ENCODE measurements at places on chromosomes 5 and 9.

DNA sequence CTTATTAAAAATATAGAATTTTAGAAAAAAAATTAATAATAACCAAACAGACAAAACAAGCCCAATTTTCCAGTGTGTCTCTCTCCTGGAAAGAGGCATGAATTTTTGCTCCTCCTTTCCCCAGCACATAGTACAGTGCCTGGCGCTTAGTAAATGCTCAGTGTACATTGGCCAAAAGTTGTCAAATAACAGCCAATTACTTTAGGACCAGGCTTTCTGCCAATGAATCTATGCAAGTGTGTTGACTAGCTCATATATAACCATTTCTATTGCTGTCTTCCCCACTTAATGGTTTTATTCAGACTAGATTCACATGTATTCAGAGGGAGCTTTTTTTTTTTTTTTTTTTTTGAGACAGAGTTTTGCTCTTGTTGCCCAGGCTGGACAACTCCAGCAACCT lies 120.1 kb upstream of the CD180 start:
- no peak for DNase-seq

DNA sequence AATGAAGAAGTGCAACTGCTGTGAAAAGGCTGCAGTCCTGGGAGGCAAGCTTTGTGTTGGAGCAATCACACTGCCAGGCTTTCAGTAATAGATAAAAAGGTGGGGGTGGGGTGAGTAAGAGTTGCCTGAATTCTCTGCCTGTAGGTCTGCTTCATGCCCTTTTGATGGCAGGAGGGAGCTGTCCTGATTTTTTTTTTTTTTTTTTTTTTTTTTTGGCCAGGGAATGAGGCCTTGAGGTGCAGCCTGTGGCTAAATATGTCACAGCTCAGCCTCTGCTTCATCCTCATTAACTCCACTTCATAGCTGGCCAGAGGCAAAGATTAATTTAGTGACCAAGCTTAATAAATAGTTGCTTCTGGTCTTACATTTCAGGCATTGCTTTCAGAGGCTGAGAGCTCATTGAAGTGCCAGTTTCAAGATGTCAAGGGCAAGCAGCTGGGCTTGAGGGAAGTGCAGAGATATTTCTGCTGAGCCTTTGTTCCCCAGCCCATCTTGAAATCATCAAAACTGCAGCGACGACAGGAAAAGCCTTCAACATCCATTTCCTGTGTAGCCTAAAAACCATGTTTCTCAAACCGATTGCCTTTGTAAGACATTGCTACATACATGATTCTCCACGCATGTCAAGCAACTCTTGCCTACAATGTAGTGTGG lies 134.7 kb downstream of the MACIR start:
- peak; percentile 22 for DNase-seq

GRCh38 chr5:89303033-89303480 lies 420.1 kb upstream of the MEF2C start:
- DNase-seq, result peak; percentile 90

DNA sequence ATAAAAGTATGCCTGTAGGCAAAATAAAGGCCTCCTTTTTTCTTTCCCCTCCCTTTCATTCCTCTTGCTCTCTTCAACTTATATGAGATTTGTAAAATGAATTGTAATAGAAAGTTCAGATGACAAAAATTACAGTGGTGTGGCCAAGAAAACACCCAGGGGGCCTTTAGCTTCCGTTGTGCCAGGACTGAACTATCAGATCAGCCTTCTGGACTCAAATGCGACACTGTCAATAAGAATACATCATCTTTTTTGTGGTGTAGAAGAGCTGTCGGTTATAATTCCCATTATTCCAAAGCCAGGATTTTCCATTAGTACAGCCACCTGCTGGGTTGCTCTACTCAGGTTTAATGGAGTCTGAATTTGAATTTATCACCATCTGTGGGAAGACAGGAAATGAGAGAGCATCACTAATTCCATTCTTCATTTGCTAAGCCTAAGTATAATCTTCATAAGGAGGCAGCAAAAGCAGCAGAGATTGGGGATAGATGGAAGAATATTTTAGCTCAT lies 443.4 kb downstream of the ANXA1 start:
- no peak for DNase-seq

DNA sequence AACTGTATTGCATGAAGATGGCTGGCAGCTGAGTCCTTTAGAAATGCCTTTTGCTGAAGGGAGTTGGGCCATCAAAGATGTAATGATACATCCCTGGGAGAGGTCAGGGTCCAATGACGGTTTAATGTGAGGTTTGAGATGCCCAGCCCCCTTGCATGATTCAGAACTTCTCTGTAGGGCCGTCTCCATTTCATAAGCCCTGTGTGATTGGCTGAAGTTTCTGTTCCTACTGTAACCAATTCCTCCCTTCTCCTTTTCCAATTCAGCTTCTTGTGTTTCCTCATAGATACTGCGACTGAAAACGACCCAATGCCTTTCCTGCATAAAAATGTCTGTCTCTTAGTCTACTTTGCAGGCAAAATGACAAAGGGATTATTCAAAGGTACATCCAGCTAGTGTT lies 47.9 kb upstream of the ST8SIA4 start:
- DNase-seq, result no peak

GRCh38 chr9:70761139-70761670 lies 346.7 kb upstream of the KLF9 start:
- DNase-seq, result no peak

DNA sequence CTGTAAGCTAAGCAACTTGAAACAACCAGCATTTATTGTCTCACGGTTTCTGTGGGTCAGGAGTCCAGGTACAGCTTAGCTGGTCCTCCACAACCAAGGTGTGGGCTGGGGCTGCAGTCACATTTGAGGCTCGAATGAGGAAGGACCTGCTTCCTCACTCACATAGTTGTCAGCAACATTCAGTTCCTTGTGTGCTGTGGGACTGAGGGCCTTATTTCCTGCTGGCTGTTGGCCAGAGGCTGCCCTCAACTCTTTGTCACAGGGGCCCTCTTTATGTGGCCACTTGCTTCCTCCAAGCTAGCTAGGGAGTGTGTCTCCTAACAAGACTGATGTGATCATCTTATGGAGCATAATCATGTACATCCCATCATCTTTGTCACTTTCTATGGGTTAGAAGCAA lies 29.2 kb upstream of the SEMA4D start:
- no peak for DNase-seq

GRCh38 chr9:18979367-18979766 lies 53.6 kb downstream of the SAXO1 start:
- DNase-seq, result no peak

DNA sequence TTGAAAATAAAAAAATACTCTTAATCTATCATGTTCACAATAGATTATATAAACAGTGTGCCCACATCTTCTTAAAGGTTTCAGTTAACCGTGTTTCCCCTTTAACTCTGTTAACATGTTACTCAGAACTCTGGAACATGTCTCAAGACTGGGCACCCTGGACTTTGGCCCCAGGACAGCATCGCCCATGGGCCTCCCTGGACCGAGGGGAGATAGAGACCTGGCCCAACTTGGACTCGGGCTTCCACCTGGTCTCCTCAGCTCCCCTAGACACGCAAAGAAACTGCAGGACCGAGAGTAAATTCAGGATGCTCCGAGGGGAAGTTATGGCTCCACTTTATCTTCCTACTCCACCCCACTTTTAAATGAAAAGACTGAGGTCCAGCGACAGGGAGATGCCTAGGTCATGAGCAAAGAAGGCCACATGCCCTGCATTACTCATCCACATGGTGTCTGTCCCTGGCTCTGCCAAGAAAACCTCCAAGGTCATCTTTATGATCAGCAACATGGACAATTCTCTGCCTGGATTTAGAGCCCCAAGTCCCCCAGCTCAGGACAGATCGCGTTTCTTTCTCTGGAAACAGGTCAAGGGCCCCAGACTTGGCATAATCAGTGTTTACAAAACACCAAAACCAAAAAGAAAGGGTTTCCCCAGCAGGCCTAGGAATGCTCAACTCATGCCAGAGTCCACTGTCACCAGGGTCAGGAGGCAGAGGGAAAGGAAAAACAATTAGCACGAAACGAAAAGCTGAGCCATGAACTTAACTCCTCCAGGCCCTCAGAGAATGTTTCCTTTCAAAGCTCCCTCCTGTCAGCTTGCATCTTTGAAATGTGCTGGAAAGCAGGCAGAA lies 17.4 kb downstream of the GPX3 start:
- no peak for DNase-seq

DNA sequence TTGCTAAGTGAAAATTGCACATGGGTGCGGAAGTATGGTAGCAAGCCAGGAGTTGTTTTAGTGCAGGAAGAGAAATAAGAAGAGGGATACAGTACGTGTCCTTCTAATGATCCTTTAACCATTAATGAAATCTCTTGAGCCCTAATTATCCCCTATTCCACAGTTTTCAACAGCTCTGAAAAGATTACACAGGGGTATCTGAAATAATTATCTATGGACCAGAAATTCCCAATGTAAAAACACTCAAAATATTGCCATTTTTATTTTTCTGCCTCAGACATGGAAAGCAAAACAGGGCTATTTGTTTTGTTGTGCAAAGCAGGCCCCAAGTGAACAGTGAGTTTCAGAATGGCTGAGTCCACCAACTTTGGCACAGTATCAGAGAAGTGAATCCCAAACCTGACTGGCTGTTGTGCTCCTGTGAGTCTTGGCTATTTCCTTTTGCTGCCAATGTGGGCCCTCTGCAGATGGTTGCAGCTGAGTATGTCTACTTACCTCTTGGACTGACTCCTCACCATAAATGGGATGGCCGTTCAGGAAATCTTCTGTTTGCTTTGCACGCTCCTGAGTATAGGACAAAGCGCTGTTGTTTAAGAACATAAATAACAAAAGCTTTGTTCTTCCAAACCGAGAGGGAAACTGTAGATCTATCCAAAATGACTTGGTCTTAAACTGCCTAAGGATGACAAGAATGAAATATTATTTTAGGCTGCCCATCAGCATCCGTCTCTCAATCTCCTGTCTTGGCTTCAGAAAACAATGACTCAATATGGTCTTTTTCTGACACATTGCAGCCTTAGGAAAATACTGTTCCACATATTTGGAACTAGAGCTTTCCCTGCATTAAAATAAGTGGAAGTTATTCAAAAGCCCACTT lies 204.1 kb downstream of the DEPDC1B start:
- DNase-seq, result no peak

GRCh38 chr5:159837860-159838259 lies 78.4 kb upstream of the ADRA1B start:
- no peak for DNase-seq

GRCh38 chr5:115433918-115434317 lies 110.7 kb downstream of the FEM1C start:
- DNase-seq, result peak; percentile 12

- DNase-seq, result no peak
These were observed 73.7 kb downstream of the SHB start for GRCh38 chr9:37995348-37995737.

DNA sequence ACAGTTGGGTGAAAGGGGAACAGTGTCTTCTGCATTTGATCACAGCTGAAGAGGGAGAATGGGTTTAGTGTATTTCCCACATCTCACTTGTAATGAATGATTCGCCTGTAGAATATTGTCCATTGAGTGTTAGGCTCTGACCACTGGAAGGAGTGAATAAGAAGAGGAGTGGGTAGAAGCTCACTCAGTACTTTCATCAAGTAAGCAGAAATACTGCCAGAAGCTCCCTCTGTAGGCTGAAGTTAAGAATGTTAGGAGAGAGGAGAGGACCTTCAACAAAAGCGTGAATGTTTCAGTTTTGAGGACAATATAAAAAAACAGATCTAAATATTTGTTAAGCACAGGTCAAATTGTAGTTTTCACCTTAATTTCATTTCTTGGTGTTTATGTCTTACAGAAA lies 27.5 kb downstream of the FSD1L start:
- peak; percentile 8 for DNase-seq

- no peak for DNase-seq
These were observed 15.3 kb downstream of the MYMK start for GRCh38 chr9:133509179-133510083.

- DNase-seq, result no peak
These were observed 15.2 kb downstream of the NUP214 start for GRCh38 chr9:131140550-131140949.

- DNase-seq, result peak; percentile 92
These were observed 841 bp downstream of the RAD23B start for GRCh38 chr9:107283623-107284616.
